ENCODE measurements at places on chromosomes 1 and 21. TPM values are rescaled to one million over a fixed set of nuclear protein-coding genes. Genes with fewer than 3 reads are reported as not detected.

The PER3 gene
- 5.4 TPM for total RNA-seq

The CHIT1 gene
- total RNA-seq, result not detected

The IGFN1 gene
- 0.63 TPM for total RNA-seq

The AIDA gene
- total RNA-seq, result 38.0 TPM

The CFH gene
- 1.9 TPM for total RNA-seq

The IL20 gene
- total RNA-seq, result not detected

The OR2T34 gene
- not detected for total RNA-seq

Measured in PC-3 (cell line).